ENCODE measurements at places on chromosomes 3 and 15.

DNA sequence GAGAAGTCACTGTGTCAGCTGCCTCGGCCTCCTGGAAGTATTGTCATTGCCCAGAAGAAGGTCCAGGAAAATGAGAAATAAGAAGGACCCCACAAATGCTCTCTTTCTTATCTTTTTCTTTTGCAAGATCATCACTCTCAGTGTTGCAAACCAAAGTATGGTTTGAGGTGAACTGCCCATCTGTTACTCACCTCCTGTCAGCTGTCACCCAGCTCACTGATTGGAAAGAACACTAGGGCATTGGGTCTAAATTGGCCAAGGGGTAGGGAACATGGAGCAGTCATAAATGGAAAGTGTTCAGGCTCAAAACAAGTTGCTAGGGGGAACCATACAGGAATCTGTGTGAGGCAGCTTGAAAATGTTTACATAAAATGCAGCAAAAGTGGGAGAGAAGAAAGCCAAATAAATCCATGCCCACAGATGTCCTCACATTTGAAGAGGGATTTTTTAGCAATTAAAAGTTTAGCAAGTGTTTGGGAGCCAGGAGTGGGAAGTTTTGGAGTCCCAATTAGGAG, 431.2 kb upstream of the THBS1 start:
- DNase-seq, result no peak

DNA sequence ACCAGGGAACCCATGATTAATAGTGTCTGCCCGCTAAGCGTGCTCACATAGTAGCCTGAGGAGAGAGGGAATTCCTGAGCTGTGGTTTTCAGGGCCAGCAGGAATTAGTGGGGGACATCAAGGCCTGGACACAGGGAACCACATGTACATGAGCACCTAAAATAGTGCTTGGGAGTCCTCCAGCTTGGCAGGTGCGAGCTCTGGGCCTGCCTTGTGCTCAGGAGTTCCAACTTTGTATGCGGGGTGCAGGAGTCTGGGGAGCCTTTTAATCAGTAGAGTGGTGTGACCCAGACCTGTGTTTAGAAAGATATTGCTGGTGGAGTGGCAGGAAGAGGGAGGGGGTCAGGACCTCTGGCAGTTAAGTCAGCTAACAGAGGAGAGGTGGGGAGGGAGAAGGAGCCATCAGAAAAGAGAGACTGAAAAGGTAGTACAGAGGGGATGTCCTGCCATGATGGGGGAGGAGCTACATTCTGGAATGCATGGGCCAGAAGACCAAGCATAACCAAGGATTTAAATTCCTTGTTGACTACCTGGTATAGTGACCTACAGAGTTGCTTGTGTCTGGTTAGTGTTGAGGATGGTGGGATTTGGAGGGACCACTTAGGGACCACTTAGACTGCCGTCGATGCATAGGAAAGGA, 1.9 kb downstream of the DAG1 start:
- DNase-seq, result no peak

- DNase-seq, result no peak
Observed at GRCh38 chr15:54289590-54290136, 311.4 kb downstream of the UNC13C start.

DNA sequence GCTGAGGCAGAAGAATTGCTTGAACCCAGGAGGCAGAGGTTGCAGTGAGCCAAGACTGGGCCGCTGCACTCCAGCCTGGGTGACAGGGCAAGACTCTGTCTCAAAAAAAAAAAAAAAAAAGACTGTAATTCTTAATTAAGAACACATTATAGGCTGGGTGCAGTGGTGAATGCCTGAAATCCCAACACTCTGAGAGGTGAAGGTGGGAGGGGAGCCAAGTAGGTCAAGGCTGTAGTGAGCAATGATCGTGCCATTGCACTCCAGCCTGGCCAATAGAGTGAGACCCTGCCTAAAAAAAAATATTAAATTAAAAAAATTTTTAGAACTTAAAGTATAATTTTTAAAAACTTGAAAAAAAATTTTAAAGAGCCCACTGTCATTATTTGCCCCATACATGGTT, 13.4 kb upstream of the ARPIN start:
- no peak for DNase-seq

DNA sequence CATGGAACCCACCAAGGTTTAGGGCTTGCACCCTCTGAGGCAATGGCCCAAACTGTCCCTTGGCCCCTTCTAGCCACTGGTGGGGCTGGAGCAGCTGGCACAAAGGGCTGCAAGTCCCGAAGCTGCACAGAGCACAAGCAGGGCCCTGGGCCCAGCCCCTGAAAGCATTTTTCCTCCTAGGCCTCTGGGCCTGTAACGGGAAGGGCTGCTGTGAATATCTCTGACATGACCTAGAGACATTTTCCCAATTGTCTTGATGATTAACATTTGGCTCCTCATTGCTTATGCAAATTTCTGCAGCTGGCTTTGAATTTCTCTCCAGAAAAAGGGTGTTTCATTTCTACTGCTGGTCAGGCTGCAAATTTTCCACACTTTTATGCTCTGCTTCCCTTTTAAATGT, 151.5 kb upstream of the CADPS start:
- DNase-seq, result no peak

DNA sequence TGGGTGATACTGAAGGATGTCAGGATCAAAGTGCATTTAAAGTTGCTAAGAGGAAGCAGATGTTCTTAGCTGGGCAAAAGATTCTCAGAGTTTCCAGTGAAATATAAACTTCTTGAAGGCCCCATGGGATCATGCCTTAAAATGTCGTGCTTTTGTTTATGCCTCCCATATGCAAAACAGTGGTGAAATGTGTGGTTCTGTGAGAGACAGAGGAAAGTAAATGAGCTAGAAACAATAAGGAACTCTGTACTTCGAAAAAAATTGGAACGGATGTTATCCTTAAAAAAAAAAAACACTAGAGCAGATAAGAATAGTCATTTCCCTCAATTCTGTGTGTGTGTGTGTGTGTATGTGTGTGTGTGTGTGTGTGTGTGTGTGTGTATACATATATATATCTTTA, 497.0 kb upstream of the TBL1XR1 start:
- peak; percentile 83 for DNase-seq

- no peak for DNase-seq
Observed at GRCh38 chr3:141392416-141392815, 24.1 kb downstream of the ZBTB38 start.

DNA sequence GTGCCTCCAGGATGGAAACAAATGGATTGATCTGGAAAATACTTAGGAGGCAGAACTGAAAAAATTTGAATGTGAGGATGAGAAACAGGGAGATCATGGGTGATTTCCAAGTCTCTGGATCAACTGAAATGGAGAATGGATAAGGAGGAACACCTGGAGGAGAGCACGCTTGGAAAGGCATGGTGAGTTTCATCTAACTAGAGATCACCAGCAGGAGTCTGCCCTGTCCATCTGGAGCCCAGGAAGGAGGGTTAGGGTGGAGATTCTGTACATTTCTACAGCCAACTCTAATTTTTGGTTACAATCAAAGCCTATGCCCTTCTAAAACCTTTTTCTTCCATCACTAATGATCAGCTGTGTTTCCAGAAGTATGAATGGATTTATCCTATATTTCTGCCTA, 995.9 kb upstream of the CFAP20DC start:
- no peak for DNase-seq

All from H4 (cell line).